ENCODE measurements at places on chromosomes 12 and 14. TPM values are rescaled to one million over a fixed set of nuclear protein-coding genes. Genes with fewer than 3 reads are reported as not detected.

MEG3 gene
- total RNA-seq, result not detected

LGR5 gene
- total RNA-seq, result 0.54 TPM

SCN8A gene
- total RNA-seq, result 2.7 TPM

RARG gene
- total RNA-seq, result 66.6 TPM

LMBR1L gene
- 142 TPM for total RNA-seq

DIO3 gene
- total RNA-seq, result 31.0 TPM

PLXNC1 gene
- total RNA-seq, result 3.0 TPM

ADGRD1 gene
- 5.5 TPM for total RNA-seq

CLEC14A gene
- total RNA-seq, result not detected

COCH gene
- total RNA-seq, result 1.8 TPM

LALBA gene
- not detected for total RNA-seq

ANKRD33 gene
- total RNA-seq, result 0.27 TPM

DACT1 gene
- 61.7 TPM for total RNA-seq

RD3L gene
- total RNA-seq, result not detected

HOXC10 gene
- total RNA-seq, result 0.95 TPM

IL26 gene
- total RNA-seq, result not detected

KRT74 gene
- total RNA-seq, result not detected

WNT5B gene
- 56.2 TPM for total RNA-seq

IGF1 gene
- 66.9 TPM for total RNA-seq

NOS1 gene
- total RNA-seq, result 0.95 TPM

PTGR2 gene
- total RNA-seq, result 14.5 TPM

All from mesothelial cell of epicardium (in vitro differentiated cells).